ENCODE measurements at places on chromosomes 7 and 10.
A peak's percentile ranks its signal among the peaks of the same experiment; 100 is the strongest.

DNA sequence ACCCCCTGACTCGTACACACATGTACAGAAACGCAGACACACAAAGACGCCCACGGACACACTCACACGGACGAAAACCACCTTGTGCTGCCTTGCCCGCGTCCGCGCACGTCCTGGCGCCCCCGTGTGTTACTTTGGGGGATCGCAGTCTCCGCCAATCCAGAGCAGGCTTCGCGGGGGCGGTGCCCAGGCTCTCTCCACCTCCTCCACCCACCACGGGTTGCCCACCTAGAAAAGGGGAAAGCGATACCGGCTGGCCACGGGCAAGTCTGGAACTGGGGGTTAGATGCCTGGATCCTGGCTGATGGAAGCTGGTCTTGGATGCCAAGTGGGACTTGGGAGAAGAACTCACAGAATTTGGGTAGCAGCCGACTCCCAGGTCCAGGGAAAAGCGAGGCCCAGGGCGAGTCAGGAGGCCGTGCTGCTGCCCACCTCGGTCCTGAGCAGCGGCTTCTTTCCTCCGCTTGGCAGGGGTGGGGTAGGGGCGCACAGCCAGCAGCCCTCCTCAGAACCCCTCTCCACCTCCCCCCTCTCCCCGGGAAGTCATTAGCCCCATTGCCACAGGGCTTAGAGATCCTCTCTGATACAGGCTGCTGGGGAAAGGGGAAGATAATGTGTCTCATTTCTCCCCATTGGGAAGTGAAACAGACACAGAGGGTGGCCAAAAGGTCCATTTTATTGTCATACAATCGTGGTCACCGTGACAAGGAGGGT is 4.6 kb upstream of the VGF start:
- peak; percentile 66 for DNase-seq

DNA sequence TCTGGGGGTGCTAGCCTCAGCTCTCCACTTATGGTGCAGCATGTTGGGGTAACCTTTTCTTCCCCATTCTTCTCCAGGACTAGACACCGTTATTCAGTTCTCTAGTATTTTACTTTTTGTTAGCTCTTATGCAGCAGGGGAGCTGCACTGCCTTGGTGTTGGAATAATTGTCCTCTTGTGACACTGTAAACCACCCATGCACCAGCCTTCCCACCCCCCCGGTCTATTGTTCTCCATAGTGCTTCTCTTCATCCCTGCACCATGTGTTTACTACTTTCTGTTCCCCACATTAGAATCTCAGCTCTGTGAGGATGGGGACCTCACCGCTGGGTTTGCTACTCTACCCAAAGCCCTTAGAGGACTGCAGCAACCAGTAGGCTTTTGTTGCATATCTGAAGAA is 230.7 kb downstream of the RPS24 start:
- DNase-seq, result no peak

DNA sequence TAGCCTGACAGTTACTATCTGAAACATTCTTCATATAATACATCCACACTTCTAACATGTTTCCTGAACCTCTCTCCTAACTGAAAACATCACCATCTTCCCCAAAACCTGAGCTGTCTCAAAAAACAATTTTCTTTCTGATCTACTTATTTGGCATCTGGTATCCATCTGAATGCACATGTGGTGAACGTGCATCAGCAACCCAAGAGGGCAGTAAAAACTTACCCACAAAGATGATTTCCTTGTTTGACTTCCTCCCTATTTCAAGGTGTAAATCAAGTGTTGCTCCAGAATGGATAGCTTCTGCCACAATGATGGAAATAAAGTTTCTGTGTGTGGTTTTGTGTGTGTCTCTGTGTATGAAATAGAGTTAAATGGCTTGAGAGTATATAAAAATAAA is 500.4 kb downstream of the MAGI2 start:
- DNase-seq, result no peak

GRCh38 chr7:106870983-106871410 is 5.9 kb downstream of the PIK3CG start:
- DNase-seq, result no peak

GRCh38 chr10:20971901-20972300 is 74.8 kb upstream of the NEBL start:
- DNase-seq, result no peak

GRCh38 chr7:97198596-97198995 is 81.1 kb downstream of the SDHAF3 start:
- DNase-seq, result no peak

All from heart left ventricle (tissue), 16 donors.